ENCODE measurements at places on chromosomes 7 and 10. TPM values are rescaled to one million over a fixed set of nuclear protein-coding genes. Genes with fewer than 3 reads are reported as not detected.

HTR7 gene
- total RNA-seq, result 1.2 TPM

C7orf33 gene
- total RNA-seq, result not detected

RBM48 gene
- total RNA-seq, result 15.6 TPM

- H3K4me1 ChIP-seq, result no peaks in the 10 kb centered on the region
- no peak for DNase-seq
Measured at GRCh38 chr10:18087355-18087754, 52.9 kb upstream of the CACNB2 start.

GRCh38 chr10:520402-520787, 169.1 kb downstream of the DIP2C start:
- H3K27me3 ChIP-seq, result no peaks in the 10 kb centered on the region
- H3K4me1 ChIP-seq, result no peaks in the 10 kb centered on the region
- no peak for DNase-seq
- H3K27ac ChIP-seq, result no peak overlapping the region

GRCh38 chr10:59175538-59176240, 754 bp upstream of the PHYHIPL start:
- DNase-seq, result no peak
- H3K36me3 ChIP-seq, result no peaks in the 10 kb centered on the region
- H3K27ac ChIP-seq, result no peak overlapping the region

GRCh38 chr7:82172017-82172416, 271.6 kb downstream of the CACNA2D1 start:
- no peak overlapping the region for H3K27ac ChIP-seq
- DNase-seq, result no peak
- H3K4me1 ChIP-seq, result no peaks in the 10 kb centered on the region
- H3K4me3 ChIP-seq, result no peak overlapping the region
- no peaks in the 10 kb centered on the region for H3K36me3 ChIP-seq
- H3K27me3 ChIP-seq, result no peaks in the 10 kb centered on the region

DNA sequence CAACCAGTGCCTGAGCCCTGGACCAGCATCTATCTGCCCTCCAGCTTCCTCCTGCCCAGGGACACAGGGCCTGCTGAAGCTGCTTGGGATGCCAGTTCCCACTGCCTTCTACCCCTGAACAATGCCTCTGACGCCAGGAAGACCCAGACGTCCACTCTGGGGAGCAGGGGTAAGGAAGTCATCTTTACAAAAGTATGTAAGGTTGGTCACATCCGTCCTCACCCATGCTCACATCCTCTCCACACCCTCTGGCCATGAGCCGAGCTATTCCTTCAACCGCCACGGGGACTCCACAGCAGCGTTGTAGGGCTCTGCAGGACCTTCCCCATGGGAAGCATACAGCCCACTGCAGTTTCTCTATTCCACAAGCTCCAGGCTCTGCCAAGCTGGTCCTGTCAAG, 58.5 kb downstream of the CLRN3 start:
- H3K4me3 ChIP-seq, result no peak overlapping the region
- no peaks in the 10 kb centered on the region for H3K27me3 ChIP-seq
- no peak overlapping the region for H3K27ac ChIP-seq
- DNase-seq, result no peak
- no peaks in the 10 kb centered on the region for H3K36me3 ChIP-seq

DNA sequence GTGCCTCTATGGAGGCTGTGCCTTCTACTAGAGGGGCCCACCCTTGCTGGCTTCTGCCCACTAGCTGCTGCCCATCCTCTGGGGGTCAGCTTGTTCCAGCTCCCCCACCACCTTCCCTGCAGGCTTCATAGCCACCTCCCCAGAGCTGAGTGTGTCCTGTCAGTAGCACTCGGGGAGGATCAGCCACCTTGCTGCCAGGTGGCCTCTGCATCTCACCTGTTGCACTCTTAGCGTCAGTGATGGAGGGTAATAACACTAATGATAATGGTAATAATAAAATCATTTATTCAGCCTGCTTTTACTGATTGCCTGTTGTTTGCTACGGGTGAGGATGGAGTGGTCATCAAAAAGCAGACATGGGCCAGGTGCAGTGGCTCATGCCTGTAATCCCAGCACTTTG, 377.6 kb downstream of the LRMDA start:
- no peak overlapping the region for H3K4me3 ChIP-seq
- no peaks in the 10 kb centered on the region for H3K36me3 ChIP-seq
- H3K27ac ChIP-seq, result no peak overlapping the region

DNA sequence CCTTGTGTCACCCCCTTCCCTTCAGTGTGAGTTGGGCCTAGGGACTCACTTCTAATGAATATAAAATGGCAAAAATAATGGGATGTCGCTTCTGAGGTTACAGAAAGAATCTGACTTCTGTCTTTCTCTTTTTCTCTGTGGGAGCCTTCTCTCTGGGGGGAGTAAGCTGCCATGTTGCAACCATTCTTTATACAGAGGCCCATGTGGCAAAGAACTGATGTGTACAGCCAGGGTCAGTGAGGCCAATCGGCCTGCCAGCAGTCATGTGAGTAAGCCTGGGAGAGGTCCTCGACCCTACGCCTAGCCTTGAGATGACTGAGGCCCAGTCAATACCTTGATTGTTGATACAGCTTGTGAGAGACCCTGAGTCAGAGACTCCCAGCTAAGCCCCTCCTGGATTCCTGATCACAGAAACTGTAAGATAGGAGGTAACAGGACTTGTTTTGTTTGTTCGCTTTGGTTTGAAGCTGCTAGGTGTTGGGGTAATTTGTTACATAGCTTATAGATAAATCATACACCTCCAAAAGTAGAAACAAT, 1.7 kb downstream of the TCAF1 start:
- peaks cover 31% of the 10 kb centered on the region for H3K4me1 ChIP-seq
- no peak for DNase-seq
- peak overlapping the region; percentile 77 for H3K4me3 ChIP-seq
- no peaks in the 10 kb centered on the region for H3K27me3 ChIP-seq
- peak overlapping the region; percentile 94 for H3K27ac ChIP-seq

DNA sequence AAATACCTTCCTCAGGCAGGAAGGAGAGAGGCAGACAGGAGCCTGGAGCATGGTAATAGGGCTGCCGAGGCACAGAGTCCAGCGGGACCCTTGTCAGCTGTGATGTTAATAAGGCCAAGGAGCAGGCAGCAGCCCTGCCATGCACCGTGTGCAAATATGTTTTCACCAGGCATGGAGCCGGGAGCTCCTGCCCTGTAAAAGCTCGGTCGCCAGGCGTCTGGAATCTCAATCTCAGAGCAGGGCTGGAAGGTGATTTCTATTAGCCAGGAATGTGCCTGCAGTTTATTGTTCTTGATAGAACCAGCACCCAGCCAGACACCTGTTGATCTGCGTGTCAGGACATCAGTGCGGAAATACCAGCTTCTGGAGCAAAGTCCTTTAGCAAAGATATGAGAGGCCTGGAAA, 469.8 kb downstream of the GLRX3 start:
- H3K36me3 ChIP-seq, result no peaks in the 10 kb centered on the region
- H3K4me3 ChIP-seq, result no peak overlapping the region
- no peaks in the 10 kb centered on the region for H3K27me3 ChIP-seq
- H3K4me1 ChIP-seq, result no peaks in the 10 kb centered on the region
- no peak for DNase-seq
